NCI-H187 (cell line): ENCODE measurements at places on chromosomes 5 and 9.

GRCh38 chr5:142492781-142493281 lies 168.0 kb upstream of the SPRY4 start:
- DNase-seq: no peak

- no peak for DNase-seq
Measured at GRCh38 chr5:90983148-90983547, 400.0 kb downstream of the ARRDC3 start.

- DNase-seq: no peak
Measured at GRCh38 chr5:78328585-78329173, 31.7 kb upstream of the SCAMP1 start.

DNA sequence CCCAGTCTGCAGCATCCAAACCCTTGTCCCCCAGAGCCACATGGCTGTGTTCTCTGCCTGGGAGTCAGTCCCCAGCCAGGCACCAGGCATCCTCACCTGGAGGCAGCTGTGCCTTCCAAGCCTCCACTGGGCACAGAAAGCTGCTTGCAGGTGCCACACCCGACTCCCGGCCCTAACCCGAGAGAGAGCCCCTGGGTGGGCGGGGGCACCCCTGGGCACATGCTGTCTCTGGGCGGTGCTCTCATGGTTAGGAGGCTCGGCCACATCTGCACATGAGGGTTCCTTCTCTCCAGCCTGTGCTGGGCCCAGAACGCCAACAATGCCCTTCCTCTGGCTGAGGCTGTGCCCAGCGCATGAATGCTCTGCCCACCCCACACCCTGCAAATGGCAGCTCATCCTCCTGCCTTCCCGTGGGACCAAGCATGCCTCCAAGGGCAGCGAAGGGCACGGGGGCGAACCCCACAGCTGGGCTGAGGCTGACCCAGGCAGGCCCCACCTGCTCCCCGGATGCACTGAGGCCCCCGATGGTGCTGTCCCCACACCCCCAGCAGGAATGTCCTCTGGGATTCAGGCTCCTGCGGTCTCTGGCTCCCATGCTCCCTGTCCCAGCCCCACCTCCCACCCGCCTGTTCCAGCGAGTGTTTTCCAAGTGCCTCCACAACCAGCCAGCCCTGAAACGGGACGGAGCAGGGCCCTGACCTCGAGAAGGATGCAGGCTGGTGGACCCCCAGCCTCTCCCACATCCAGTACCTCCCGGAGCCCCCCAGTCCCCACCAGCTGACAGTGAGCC lies 22.5 kb upstream of the CAMSAP1 start:
- DNase-seq: no peak

DNA sequence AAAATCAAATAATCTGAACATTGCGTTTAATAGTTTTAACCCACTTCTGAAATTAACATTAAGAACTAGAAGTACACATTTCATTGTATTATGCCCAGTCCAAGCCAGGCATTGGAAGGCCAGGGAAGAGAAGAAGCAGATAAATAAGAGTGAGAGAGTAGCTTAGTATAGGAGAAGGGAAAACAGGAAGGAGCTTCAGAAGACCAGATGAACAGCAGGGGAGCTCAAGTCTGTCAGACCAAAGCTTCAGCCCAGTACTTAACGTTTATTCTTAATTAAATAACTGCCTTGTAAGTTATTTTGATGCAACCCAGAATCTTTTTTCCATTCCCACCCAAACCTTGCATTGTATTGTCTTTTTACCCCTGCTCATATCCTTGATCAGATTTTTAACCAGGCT lies 11.5 kb upstream of the FAM120AOS start:
- DNase-seq: no peak
